SJCRH30 (cell line): ENCODE measurements at places on chromosomes 3 and 15.
A peak's percentile ranks its signal among the peaks of the same experiment; 100 is the strongest.

DNA sequence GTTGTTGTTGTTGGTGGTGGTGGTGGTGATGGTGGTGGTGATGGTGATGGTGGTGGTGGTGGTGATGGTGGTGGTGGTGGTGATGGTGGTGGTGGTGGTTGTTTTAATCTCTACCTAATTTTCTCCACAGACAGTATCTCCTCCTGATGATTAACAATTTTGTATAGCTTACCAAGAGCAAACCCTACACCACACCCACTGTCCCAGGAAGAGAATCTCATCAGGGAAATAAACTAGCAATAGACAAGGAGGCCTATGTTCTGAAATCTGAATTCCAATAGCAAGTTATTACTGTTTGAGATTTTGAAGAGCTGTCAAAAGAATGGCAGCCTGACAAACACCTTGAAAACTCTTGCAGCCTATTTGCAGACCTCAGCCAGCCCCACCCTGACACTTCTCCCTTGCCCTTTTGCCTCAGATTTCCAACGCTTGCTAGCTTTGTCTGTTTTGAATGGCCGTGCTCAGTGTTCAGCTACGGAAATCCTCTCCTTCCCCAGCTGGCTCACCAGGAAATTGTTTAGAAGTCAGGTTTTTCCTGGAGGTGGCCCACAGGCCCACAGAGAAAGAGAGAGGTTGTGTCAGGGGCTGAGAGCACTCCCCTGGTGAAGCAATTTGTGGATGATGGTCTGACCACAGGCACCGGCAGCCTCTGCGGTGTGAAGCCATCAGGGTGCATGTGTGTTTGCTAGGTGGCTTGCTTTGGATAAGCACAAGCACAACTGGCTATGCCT is 101.6 kb downstream of the MAGI1 start:
- no peak for DNase-seq

- peak; percentile 63 for DNase-seq
These were observed 12.9 kb downstream of the AMOTL2 start for GRCh38 chr3:134361162-134361835.

- DNase-seq = no peak
These were observed 22.7 kb downstream of the TRA2B start for GRCh38 chr3:185914911-185915629.

DNA sequence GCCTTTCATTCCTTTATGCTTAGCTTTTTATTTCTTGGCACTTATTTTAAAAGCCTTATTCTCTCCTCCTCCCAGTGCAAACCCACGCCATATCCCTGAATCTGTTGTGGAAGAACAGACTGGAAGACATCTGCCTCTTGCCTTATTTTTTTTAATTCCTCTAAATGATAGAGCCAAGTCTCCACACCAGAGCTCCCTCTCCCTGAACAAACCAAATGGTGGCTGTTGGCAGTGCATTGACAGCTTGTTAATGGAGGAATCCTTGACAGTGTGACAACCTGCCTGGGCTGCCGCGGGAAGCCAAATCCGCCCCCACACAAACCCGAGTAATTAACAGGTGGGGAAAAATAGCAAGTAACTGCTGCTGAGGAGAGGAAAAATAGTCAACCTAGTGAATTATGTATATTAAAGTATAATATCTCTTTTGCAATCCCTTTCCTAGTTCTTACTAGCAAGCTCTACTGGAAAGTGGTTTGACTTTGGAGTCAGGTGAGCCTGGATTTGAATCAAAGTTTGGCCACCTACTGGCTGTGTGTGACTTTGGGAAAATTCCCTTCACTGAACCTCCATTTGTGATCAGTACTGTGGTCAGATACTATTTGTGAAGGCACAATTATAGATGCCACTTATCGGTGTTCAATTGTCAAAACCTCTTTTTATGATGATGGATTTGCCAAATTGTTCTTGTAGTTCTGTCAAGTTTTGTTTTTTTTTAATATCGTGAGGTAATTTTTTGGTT is 589.6 kb downstream of the PDCD6IP start:
- no peak for DNase-seq

- no peak for DNase-seq
These were observed 665.3 kb downstream of the FHIT start for GRCh38 chr3:60585918-60586317.

- no peak for DNase-seq
These were observed 96.9 kb downstream of the LINGO1 start for GRCh38 chr15:77535845-77536244.

DNA sequence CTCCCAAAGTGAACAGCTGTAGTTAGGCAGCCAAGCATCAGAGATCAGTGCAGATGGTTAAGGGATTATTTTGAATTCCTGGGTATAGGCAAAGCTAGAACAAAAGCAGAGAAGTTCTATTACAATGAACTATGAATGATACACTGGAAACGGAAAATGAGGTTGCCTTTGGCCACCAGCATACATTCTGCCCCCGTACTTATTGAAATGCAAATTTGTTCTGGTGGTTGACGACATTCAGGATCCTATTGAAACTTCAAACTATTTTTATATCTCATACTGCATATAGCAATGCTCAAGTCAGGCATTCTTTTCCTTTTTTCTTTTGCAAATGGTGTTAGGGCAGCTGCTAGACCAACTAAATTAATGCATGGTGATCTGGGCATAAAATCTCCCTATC is 61.7 kb downstream of the SLC12A1 start:
- no peak for DNase-seq

DNA sequence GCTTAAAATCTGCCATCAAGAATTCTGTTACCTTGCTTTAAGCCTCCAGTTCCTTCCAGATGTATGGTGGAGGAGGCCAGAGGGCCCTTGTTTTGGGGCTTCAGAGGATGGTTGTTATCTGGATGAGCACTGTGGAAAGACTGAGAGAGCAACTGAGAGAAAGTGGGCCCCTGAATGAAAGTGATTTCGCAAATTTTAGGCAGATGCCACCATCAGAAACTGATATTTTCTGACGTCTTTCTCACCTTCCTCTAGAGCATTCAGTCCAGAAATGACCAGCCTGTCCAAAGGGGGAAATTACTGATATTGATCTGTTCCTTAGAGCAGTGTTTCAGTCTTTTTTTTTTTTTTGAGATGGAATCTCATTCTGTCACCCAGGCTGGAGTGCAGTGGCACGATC is 13.4 kb downstream of the B3GNT5 start:
- DNase-seq = no peak

- no peak for DNase-seq
These were observed 279.5 kb upstream of the NECTIN3 start for GRCh38 chr3:110791995-110792686.
